ENCODE measurements at places on chromosomes 1 and 21.

GRCh38 chr21:45410865-45411809, 6.2 kb downstream of the COL18A1 start:
- DNase-seq, result no peak

- DNase-seq, result no peak
Observed at GRCh38 chr1:168892931-168893330, 163.9 kb upstream of the DPT start.

DNA sequence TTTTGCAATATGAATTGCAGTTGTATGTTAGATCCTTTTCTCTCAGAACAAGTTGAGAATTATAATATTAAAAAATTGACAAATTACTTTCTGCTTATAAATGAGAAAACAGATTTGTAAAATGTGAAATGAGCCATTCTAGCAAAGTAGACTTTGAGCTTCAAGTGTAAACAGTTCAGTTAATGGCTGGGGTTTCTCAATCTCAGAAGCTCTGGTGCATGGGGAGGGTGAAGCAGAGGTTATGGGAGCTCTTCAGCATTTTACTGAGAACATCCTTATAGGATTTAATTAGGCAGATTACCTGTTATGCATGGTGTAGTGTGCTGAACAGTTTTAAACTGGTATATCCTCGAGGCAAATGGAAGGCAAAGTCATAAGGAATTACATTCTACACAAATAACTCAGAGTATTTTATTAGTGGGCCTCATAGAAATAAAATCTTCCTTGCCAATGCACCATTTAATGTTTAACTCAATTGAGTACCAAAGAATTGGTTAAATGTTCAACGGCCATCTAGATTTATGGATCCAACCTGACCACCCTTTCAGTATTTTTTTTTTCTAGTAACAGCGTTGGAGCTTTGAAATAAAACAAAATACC, 1143.6 kb upstream of the ADGRL2 start:
- no peak for DNase-seq

GRCh38 chr1:114318961-114319360, 165.3 kb upstream of the SYT6 start:
- no peak for DNase-seq

DNA sequence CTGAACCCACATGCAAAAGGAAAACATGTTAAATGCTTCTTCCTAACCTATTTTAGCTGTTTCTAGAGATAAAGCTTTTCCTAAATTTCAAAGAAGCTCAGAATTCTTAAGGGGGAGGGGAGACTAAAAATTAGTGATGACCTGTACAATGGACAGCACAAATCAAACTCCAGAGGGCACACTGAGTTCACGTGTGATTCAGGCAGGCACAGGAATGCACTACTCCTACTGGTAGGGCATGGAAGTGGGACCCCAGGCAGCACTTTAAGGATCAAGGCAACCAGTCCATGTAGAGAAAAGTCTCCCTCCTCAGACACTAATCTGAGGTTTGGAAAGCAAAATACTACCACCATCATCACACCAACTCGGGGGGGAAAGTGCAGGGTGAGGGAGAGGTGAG, 31.3 kb upstream of the CLCA4 start:
- no peak for DNase-seq

DNA sequence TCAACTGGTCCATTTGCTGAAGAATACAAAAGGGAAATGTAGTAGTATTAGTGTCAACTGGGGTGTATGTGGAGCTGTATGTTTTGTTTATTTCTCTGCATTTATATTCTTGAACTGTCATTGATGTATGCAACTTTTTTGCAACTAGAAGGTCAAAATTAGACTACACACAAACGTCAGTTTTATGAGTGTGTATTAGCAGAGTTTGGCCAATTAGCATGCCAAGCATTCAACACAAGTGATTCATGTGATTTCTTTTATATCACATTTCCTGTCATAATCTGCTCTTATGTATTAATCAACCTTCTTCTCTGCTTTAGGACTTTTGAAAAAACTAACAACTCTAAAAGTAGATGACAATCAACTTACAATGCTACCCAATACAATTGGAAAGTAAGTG, 211.1 kb downstream of the LRRC40 start:
- DNase-seq, result no peak

DNA sequence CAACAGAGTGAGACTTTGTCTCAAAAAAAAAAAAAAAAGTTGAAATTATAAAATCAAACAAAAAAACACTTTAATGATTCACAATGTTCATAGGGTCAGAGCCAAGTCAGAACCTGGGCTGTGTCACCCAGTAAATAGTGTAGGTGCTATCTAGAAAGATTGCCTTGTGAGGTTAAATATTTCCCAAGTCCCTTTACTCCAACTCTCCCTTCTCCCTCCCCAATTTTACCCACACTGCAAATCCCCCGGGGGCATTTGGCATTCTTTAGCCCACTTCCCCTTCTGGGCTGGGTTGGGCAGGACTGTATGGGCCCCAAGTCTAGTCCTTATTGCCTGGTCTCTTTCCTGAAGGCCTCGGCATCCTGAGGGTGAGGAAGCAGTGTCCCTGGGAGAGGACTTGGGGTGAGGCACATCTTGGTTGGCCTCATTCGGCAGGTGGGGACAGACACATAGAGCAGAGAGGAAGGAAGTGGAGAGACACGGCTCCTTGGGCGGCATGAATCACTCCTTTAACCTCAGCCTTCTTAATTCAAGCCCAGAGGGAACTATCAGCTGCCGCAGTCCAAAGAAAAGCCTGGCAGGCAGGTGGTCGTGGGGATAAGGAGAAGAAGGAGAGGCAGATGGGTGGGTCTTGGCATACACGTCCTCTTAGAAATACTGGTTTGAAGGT, 8.2 kb downstream of the ADORA1 start:
- no peak for DNase-seq

DNA sequence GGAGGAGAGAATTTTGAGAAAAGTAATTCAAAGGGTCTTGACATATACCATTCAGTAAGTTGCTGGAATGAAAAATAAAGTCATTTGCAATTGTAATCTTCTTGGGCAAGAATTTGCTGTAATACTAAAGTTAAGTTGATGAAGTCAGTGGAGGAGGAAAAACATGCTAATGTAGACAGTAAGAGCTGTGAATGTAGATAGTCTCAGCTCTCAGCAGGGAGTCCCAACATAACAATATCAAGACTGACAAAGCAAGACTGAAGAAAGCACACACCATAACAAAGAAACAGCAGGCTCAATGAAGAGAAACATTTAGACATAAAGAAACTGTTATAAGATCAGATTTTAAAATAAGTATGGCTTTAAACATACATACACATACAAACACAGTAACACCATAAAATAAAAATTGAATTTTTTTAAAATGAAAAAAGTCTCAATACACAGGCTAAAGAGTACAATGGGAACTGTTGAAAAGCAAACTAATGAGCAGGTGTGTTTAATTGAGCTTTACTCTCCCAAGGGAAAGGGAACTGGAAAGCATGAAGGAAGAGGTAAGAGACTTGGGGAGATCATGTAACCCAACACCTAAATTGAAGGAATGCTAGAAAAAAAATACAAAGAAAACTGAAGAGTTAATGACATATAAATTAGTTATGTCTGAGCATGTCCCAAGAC, 336.3 kb upstream of the NCAM2 start:
- DNase-seq, result no peak

DNA sequence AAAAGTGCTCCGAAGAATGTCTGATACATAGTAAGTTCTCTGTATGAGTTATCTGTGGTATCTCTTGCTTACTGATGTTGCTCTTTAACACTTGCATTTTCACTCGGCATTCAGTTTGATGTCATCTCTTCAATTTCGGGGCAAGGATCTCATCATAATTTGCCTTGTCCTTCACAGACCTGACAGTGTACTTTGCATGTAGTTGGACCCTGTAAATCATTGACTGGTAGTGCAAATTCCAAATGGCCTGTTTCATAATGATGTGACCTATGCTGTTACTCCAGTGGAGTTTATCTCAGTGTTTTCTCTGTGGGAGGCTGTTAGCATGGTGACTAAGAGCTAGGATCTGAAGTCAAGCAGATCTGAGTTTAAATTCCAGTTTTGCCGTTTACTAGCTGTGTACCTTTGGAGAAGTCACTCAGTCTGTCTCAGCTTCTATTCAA, 34.2 kb upstream of the ABCD3 start:
- no peak for DNase-seq

- peak; percentile 27 for DNase-seq
Observed at GRCh38 chr1:10507111-10507879, 32.5 kb downstream of the PEX14 start.

DNA sequence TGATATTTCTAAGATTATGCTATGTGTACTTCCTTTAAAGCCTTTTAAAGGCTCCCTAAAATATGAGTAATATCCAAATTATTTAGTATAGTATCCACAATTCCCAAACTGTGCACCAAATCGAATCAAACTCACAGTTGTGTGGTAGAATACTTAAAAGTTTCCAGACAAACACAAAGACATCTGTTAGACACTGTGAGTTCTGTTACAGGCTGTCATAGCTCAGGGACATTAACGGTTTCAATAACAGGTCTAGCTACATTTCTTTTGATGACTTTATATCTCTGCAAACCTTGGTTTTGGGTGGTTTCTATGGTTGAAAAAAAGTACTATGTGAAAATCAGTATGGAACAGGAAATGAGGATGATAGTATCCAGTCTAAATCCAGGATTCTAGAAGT, 36.9 kb upstream of the NEK7 start:
- DNase-seq, result no peak

DNA sequence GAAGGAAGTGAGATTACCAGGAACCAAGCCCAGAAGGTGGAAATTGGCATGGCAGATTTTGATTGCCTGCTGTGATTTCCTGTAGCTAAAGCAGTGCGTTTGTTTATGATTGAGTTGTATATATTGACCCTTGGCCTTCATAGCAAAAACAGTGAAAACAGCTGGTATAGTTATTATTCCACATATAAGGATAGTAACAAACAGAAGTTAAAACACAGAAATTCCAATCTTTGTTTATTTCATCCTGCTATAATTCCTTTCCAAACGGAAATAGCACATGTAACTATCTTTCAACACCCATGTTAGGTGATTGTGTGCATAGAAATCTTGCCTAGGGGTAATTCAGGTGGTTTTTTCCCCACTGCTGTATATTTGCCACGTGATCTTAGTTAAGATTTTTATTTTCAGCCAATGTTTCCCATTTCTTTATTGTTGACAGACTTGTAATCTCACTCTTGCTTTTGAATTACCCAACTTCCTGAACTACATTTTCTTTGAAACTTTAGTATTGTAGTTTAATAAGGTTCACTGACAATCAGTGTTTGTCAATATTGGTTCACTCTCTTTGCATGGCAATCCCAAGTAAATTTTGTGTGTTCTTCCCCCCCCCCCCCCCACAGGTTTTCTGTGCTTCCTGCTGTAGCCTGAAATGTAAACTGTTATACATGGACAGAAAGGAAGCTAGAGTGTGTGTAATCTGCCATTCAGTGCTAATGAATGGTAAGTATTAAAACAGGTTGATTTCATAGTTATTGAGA, 102.7 kb downstream of the CC2D1B start:
- DNase-seq, result no peak

- no peak for DNase-seq
Observed at GRCh38 chr1:229064320-229065168, 206.4 kb upstream of the RAB4A start.

GRCh38 chr1:217403026-217403720, 227.7 kb downstream of the GPATCH2 start:
- DNase-seq, result no peak

GRCh38 chr1:68188060-68188538, 44.2 kb downstream of the WLS start:
- no peak for DNase-seq

DNA sequence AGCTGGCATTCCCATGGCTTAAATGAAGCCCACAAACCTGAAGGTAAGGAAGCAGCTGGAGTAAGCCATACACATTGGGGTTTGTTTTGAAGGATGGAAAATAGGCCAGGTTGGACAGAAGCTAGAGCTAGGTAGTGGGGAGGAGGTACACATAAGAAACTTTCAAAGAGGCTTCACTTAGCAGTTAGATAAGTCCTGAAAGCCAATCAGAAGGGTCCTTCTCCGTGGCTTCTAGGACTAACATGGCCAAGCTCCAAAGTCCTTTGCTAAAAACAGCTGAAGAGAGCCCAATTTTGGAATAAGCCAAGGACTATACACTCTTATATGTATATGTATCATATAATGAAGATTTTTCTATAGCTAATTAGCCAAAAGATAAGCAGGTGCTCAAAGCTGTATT, 1.8 kb downstream of the EYA3 start:
- no peak for DNase-seq

DNA sequence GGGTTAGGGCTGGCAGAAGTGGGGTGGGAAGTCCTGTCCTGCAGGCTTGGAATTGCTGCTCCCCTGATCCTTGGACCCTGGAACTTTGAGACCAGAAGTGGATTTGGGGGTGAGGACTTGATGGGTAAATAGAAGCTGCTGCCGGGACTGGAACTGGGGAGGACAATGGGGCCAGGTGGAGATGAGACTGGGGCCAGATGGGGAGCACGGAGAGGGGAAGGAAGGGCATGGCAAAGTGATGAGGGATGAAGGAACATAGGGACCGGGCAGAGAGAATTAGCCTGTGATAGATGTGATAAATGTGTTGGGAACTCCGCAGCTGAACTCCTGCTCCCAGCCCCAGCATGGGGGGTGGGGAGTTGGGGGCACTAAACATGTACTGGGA, 637 bp downstream of the NHLH1 start:
- no peak for DNase-seq

All from stimulated activated CD8-positive, alpha-beta memory T cell treated with anti-CD3 and anti-CD28 coated beads, Interleukin-7, amount 100 ng/mL, for 1 hour (primary cell).